HEK293T (cell line): ENCODE measurements at places on chromosomes 1 and 21.
A peak's percentile ranks its signal among the peaks of the same experiment; 100 is the strongest.

GRCh38 chr1:204001166-204001901 is 71.6 kb upstream of the SOX13 start:
- no peak for DNase-seq

GRCh38 chr1:156945881-156946661 is 25.6 kb downstream of the LRRC71 start:
- no peak for DNase-seq

DNA sequence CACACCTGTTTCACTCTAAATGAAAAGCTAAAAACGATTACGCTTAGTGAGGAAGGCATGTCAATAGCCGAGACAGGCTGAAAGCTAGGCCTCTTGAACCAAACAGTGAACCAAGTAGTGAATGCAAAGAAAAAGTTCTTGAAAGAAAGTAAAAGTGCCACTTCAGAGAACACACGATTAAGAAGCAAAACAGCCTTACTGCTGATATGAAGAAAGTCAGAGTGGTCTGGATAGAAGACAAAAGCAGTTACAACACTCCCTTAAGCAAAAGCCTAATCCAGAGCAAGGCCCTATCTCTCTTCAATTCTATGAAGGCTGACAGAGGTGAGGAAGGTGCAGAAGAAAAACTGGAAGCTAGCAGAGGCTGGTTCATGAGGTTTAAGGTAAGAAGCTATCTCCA is 130.7 kb downstream of the SIPA1L2 start:
- no peak for DNase-seq

- DNase-seq = no peak
Observed at GRCh38 chr21:37165586-37165985, 92.5 kb downstream of the TTC3 start.

DNA sequence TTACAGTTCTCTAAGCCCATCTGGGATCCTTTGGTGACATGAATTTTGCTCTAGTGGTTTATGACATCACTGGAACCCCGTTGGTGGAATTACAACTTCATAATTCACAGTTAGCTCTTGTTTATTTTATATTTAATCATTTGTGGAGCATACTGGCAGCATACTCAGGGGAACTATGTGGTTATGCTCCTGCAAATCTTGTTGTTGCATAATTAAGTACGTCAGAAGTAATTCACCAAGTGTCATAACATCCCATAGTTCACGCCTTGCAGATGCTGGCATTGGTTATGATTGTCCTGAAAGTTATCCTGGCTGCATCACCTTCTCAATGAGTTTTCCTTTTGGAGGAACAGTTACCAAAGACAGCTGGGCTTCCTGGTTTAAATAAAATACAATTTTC is 16.5 kb downstream of the PRRX1 start:
- DNase-seq = no peak

GRCh38 chr1:212607913-212608391 is 609 bp upstream of the ATF3 start:
- no peak for DNase-seq

DNA sequence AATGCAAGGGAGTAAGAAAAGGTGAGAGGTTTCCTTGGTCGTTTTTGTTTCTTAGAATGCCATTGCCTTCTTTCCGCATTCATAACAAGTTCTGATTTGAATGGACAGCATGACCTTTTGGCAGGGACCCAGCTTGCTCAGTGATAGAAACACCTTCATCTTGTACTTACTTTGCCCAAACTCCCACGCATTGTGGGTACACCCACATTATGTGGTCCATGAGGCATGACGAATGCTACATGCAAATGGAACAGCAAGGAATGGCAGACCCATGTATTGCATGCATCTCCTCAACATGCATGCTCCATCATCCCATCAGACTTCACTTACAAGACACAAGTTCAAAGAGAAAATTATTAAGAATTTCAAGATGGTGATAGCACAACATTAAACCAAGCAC is 102.8 kb downstream of the CDC7 start:
- no peak for DNase-seq

GRCh38 chr1:241895013-241895412 is 47.0 kb downstream of the EXO1 start:
- DNase-seq = no peak

DNA sequence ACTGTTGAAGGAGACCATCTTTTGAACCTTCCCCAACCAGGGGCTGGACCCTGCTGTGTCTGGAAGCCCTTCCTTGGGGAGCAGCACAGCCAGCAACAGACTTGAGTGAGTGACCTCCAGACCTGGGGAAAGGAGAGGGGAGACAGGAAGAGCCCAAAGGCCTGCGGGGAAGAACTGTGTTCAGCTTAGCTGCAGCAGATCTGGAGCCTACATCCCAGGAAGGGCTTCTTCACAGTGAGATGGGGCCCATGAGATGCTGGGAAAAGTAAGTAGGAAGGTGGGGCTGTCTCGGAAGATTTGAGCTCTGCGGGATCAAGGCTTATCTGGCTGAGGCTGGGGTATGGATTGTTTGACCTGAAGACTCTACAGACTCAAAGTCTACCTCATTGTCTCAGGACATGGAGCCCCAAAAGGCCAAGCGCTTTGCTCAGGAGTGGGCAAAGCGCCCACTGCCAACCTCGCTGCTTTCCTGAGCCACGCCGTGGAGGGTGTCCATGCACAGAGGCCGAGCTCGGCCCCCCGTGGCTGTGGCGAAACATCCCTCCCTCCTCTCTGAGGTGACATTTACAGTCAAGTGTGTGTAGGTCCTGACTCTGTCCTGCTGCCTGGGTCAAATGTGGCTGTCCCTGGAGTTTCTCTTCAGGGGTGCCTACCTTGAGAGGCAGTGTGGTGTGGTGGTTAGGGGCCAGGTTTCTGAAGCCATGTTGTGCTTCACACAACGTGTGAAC is 24.5 kb downstream of the SPOCD1 start:
- no peak for DNase-seq

DNA sequence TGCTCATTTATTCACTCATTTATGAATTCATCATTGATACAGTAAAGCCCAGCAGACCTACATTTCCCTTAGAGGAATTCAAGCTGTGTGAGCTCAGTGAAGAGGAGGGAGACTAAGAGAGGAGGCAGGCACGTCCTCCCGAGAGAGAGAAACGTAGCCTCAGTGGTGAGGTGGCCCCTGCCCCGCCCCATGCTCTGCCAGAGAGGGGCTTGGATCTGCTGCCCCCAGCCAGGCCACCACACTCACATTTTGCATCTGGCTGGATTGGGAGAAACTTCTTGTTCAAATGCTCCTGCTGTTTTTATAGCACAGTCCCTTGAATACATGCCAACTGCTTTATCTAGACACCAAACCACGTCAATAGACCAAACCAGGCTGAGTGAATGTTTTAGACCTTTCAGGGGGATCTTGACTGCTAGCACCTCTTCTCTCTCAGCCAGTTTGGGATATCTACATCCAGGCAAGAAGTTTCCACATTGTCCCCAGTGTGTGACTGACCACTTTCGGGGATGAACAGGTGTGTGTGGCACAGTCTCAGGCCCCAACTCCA is 67.7 kb upstream of the AJAP1 start:
- DNase-seq = no peak

DNA sequence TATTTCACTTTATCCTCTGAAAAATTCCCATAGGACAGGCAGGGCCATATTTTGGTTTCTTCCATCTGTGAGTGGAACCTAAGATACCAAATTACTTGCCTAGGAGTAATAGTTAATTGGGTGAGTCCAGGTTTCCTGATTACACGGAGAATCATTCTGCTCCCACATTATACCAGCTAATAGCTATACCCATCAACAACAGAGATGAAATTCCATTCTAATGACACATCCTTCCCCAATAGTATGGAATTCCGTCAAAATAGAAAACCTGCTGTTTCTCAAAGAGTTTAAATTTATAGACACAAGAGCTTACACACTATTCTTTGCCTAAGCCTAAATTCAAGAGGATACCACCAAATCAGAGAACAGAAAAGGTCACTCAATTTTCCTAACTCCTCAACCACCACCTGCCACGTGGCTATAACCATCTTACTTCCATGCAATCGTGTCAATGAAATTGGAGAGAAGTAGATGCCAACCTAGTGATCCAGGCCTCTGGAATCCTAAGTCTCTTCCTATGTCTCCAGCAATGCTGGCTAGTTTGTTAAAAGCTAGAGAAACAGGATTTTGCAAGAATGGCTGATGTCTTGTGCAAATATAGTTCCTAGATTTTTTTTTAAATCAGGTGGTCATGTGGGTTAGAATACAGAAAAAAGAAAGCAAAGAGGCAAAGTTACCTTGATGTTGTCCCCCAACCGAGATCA is 6.2 kb downstream of the PPT1 start:
- DNase-seq = no peak

DNA sequence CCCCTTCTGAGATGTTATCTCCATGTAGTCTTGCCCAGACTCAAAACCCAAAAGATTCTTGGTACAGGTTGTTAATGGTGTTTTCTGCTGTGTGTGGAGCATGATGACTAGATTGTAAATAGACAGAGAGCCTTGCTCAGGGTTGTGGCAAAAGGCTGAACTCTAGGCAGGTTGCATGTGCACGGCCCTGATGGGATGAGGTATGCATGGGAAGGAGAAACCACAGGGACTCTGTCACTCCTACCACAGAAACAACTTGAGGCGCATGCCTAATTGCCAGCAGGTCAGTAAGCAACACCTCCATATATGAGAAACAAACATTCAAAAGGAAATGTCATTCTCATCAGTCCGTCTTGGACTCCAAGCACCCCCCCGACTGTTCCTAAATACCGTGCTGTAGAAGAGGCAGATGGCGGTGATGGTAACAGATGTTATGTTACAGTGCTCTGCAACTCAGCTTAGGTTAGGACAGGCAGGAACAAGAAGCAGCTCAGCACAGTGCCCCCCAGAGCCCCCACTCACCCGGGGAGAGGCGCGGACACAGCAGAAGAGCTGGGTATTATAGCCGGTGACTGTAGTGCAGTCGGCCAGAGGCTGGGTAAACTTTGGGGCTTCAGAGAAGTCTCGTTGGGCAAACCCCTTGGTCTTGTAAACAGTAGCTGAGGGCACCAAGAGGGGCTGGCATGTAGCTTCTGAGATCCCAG is 10.9 kb downstream of the MYBPHL start:
- no peak for DNase-seq

DNA sequence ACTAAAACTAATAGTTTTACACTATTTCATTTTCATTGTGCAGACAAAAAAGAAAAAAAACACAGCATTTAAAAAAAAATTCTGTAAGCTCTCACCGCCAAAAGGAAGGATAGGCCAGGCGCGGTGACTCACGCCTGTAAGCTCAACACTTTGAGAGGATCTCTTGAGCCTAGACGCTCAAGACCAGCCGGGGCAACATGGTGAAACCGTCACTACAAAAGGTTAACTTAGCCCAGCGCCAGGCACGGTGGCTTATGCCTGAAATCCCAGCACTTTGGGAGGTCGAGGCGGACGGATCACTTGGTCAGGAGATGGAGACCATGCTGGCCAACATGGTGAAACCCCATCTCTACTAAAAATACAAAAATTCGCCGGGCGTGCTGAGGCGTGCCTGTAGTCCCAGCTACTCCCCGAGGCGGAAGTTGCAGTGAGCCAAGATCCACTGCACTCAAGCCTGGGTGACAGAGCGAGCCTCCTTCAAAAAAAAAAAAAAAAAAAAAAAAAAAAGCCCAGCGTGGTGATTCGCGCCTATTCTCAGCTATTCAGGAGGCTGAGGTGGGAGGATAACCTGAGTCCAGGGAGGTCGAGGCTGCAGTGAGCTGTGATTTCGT is 14.3 kb upstream of the SPEN start:
- DNase-seq = no peak

GRCh38 chr1:116451702-116452101 is 78.7 kb downstream of the ATP1A1 start:
- DNase-seq = no peak

DNA sequence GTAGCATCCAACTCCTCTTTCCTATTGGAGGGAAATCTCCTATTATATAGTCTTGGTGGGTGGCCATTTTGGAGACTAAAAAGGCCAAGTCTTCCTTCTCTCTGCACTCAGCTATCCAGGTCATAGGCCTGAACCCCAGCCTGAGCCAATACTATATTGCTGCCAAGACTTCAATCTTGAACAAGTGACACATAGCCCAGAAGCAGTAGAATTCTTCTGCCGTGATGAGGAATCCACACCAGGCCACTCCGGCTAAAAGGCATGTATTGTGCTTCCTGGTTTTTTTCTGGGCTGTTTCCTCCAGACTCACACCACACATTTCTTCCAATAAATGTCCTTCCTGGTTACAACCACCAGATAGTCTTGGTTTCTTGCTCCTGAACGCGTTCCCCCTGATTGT is 43.0 kb downstream of the ATF3 start:
- DNase-seq = no peak

GRCh38 chr1:115214098-115214497 is 124.0 kb downstream of the NGF start:
- no peak for DNase-seq

- no peak for DNase-seq
Observed at GRCh38 chr1:950268-950667, 8.8 kb downstream of the NOC2L start.

GRCh38 chr1:29117381-29117780 is 6.3 kb downstream of the TMEM200B start:
- no peak for DNase-seq

- DNase-seq = no peak
Observed at GRCh38 chr1:25996966-25997827, 666 bp downstream of the PAFAH2 start.

DNA sequence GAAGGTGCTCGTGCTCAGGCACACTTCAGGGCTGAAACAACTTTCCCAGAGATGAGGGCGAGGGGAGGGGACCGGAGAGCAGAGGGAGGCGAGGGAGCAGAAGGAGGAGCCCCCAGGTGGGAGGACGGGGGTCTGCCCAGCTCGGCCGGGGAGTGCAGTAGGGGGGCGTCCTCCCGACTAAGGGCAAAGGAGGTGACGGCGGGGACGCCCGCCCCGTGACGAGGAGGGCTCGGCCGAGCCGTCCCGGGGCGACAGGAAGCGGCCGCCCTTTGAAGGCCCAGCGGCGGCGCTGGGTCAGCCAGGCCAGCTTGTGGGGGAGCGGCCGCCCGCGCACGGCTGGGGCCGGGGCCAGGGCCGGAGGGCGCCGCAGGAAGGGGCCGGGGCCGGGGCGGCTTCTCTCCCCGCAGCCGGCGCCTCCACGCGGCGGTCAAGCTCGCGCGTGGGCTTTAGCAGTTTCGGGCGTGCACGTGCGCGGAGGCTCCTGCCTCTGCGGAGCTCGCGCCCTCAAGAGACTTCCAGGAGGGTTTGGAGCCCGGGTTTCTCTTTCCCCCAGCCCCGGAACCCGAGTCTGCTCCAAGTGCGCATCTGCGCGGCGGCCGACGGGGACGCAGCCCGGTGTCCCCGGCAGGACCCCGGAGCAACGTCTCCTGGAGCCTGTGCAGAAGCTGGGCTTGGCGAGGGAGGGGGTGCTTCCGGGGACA is 100.8 kb upstream of the SLC45A1 start:
- no peak for DNase-seq

GRCh38 chr1:181135437-181135731 is 46.9 kb downstream of the IER5 start:
- DNase-seq = peak; percentile 67

DNA sequence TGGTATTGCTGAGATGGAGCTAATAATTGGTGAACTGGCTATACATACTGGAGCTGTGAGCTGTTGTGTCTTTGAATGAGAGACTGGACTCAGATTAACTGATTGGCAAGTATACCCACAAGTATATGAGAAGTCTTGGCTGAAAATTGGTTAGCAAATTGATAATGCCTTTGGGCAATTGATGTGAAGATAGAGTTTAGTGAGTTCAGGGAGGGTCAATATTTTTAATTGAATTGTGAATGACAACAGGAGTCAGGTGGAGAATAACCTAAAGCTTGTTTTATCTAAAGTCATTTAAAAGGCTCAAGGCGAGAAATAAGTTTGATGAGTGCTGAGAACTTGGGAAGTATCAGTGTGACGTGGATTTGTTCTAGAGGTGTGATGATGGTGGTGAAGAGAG is 27.5 kb downstream of the NCAM2 start:
- DNase-seq = no peak

- DNase-seq = no peak
Observed at GRCh38 chr1:57520743-57521515, 97.1 kb upstream of the DAB1 start.

GRCh38 chr21:37936010-37936785 is 19.9 kb upstream of the KCNJ6 start:
- no peak for DNase-seq
